Activated CD8-positive, alpha-beta memory T cell treated with anti-CD3 and anti-CD28 coated beads, Interleukin-2, amount 50 U/mL, for 4 hours (primary cell): ENCODE measurements at places on chromosomes 2 and 18.

- no peak for DNase-seq
These were observed 108.1 kb downstream of the AQP4 start for GRCh38 chr18:26757263-26758019.

- no peak for DNase-seq
These were observed 60.1 kb downstream of the FMNL2 start for GRCh38 chr2:152395103-152395502.

DNA sequence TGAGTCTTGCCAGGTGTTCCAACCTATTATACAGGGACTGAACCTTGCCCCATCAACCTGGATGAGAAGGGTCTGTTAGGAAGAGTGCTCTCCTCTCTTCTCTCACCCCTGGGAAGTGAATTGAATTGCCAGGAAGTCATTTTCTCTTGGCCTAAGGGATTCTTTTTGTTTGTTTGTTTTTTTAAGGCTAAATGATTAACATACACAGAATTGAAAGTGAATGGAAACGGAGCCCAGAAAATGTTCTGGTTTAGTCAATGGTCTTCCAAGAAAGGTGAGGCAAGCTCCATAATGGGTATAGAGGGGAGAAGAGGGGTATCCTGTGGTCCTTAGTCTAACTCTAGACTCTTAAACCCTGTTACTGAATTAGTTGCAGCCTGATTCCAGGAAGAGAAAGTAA lies 189.1 kb downstream of the FSHR start:
- DNase-seq = no peak

GRCh38 chr2:127577503-127577902 lies 42.0 kb downstream of the MYO7B start:
- DNase-seq = no peak

DNA sequence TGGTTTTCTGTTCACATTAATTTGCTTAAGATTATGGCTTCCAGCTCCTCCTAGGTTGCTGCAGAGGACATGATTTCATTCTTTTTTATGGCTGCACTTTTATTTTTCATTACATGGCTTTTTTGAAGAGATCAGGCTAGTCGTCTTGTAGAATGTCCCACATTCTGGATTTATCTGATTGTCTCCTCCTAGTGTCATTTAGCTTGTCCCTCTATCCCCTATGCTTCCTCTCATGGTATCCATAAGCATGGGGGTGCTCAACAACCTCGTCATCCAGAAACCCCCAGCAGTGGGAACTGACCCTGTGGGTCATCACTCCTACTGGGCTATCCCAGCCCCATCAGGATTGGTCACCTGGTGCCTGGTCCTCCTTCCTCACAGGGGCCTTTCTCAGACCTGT lies 49.6 kb downstream of the SERTAD2 start:
- DNase-seq = no peak

DNA sequence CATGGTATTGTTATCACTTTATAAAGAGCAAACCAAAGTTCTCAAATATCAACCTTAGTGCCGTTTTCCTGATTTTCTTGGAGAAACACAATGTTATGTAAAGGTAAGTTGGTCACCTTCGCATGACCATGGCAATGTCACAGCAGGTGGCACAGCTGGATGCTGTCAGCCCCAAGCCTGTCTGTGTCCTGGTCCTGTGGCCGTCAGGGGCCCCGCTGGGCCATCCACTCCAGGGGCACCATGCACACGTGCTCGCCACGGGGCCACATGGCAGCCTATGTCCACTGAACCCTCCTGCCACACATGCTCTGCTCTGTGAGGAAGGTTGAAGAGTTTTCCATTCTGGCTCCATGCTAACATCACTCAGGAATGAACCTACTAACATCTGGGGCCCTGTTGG lies 85.9 kb downstream of the EIPR1 start:
- DNase-seq = no peak

- peak; percentile 29 for DNase-seq
These were observed 21.3 kb downstream of the HNRNPLL start for GRCh38 chr2:38581193-38582147.

DNA sequence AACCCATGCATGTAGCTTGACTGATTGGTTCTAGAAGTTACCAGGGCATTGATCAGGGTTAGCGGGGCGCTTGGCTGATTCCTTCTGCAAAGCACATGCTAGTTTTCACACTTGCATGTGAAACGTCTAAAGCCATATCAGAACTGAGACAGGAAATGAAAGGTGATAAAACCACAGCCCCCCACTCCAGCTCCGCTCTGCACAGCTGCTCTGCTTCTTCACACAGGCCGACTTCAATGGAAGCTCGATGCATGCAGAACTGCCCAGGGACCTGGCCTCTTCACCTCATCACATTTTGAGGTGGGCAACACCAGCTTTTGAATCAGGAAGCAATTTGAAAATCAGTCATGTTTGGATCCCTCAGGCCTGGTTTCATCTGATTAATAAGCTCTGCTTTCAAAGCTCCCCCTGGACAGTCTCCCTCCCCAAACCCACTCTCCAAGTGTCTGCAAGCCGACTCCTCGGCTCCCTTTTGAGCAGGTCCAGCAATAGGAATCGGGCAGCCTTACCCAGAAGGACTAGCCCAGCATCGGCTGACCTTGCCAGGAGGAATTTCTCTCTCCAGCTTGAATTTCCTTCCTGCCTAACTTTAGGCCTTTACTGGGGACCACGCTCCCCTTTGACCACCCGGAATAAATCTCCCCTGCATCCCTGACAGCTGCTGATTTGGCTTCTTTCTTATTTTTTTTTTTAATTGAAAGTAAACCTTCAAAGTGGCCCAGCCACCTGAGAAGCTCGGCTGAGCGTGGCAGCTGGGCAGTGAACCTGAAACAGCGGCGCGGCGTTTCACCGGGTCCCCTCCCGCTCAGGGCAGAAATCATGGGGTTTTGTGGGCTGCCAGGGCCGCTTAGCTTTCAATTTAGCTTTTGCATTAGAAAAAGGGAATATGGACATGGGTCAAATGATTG lies 31.7 kb downstream of the HRH4 start:
- no peak for DNase-seq

GRCh38 chr2:22616031-22616430 lies 768.9 kb upstream of the KLHL29 start:
- no peak for DNase-seq

- DNase-seq = no peak
These were observed 25.8 kb downstream of the PLB1 start for GRCh38 chr2:28521663-28522062.

DNA sequence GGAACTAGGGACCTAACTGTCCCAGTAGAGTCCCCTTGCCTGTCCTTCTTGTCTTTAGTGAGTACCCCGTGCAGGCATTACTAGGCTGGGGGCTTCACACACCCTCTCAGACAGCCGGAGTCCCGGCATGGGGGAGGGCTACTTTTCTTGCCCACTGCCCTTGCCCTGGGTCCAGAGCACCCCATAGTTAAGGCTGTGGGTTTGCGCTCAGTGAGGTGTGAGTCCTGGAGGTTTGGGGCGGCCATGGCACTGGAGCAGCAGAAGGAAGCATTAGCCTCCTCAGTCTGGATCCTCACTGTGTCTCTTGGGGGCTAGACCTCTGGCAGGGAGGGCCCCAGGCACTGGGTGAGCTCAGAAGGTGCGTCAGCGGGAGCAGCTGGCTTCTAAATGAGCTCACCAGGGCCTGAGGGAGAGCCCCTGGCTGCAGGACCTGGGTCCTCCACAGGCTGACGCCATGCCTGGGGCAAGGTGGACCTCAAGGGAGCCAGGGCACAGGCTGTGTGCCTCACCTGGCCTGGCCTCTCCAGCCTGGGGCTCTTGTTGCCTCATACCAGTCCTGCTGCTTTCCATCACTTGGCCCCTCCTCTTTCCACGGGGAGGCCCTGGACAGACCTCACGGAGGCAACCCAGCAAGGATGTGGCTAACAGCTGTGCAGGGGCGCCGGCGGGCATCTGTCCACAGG lies 27.4 kb downstream of the HS6ST1 start:
- no peak for DNase-seq

- no peak for DNase-seq
These were observed 383.5 kb downstream of the CMPK2 start for GRCh38 chr2:6482256-6482655.

GRCh38 chr2:43358410-43359201 lies 132.2 kb upstream of the ZFP36L2 start:
- no peak for DNase-seq
